ENCODE measurements at places on chromosomes 3 and 15. TPM values are rescaled to one million over a fixed set of nuclear protein-coding genes. Genes with fewer than 3 reads are reported as not detected.

MEX3B gene
- total RNA-seq, result 1.5 TPM

DNA sequence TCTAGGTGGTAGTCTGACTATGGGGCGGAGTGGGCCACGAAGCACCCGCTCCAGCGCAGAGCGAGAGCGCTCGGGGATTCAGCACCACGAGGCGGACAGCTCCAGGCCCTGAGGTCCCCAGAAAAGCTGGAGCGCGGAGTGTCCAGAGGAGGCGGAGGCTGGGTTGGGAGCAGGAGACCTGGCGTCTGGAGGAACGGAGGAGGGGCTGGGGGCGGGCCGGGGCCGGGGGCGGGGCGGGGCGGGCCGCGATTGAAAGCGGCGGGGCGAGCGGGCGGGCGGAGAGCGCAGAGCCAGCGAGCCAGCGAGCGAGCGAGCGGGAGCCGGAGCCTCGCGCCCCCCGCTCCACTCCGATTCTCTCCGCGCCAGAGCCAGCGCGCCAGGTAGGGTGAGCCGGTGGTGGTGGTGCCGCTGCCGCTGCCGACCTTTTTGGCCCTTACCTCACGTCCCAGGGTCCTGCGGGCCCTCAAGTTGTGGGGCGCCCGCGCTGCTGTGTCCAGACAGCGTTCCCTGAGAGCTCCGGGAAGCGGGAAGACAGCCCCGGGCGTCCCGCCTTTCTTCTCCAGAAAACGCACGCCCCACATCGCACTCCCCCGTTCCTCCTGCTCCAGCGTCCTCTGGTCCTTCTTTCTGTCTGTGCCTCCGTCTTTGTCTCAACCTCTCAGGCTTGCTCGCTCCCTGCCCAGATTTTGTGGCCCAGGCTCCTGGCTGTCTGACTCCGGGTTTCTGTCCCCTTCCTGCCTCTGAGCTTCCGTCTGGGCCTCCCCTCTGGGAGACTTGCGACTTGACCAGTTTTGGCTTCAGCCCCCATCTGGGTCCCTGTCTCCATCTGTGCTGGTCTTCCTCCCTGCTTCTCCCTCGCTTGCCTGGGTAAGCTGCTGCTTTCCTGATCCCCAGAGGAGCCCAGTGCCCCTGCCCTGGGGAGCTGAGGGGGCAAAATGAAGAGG lies at the start of gene GRM2:
TSS of gene GRM2 (plus strand) at position 281 of the 944 bp plus-strand sequence. CDS start 1,916 bp downstream, outside the sequence.
- DNase-seq, result no peak

DNA sequence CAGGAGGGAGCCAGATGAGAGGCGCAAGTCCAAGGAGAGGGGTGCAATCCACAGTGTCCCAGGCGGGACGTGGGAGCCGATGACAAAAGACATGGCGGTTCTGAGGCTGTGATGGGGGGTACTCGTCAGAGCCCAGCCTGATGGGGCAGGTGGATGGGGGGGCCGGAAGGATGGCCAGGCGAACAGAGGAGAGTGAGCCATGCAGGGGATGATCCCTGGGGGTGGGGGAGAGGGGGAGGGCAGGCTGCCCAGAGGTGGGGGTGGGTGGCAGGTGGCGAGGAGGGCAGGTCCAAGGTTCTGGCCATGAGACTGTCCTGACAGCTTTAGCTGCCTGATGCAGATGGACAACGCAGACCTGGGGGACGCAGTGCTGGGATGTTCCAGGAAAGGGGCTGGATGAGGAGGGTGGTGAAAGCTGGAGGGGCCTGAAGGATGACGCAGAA lies 8.9 kb upstream of the CSPG4 start:
- no peak for DNase-seq

DNA sequence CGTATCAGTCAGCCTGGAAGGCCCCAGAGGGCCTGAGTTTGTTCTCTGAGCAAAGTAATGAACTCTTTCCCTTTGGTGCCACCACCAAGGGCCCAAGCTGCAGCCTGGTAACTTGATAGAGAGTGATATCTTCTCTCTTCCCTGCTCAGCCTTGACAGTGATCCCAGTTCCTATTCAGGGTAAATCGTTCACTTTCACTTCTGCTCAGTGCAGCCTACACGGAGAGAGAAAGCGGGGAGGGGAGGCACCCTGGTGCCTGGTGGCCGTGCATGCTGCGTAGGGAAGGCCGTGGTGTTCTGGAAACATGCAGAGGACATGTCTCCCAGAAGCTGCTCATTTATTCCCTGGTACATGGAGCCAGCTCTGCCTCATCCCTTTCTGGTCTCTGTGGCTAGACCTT lies 54.9 kb downstream of the KIF9 start:
- no peak for DNase-seq

- no peak for DNase-seq
Observed at GRCh38 chr3:118146658-118147375, 887.8 kb downstream of the IGSF11 start.

Measured in esophagus muscularis mucosa (tissue), 4 donors.